Activated CD4-positive, alpha-beta T cell treated with anti-CD3 and anti-CD28 coated beads for 4 hours (primary cell): ENCODE measurements at places on chromosomes 2 and 18.

DNA sequence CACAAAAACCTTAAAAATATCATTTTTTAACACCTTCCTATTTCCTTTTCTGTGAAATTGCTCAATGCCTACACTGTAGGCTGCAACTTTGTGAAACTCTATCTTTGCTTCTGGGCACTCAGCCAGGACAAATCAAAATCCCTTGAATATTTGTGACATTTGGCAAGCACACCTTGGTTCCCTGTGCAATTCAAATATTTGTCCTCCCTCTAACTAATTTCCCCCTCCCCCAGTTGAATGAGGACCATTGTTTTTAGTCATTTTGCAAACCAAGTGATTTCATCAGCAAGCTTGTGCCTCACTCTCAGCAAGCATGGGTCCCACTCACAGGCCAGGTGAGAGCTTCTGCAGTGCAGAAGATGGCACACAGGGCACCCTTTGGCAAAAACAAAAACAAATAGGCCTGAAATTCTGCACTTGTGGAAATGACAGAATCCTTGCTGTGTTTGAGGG lies 541.5 kb downstream of the CNTNAP5 start:
- no peak for DNase-seq

DNA sequence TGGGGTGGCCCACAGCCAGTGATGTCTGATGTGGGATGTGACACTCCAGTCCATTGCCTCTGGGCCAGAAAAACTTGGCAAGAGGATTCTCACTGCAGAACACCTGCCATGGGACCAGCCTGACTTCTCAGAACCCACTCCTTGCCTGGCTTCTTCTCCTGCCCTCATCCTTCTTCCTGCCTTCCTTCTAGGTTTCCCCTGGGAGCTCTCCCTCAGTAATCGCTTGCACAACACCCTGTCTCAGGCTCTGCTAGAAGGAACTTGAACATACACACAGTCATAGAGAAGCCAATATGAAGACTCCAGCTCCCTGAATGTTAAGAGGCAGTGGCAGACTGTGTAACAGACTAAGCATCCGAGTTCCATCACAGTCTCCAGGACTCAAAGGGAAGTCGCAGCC lies 4.3 kb upstream of the COL6A3 start:
- DNase-seq = no peak

DNA sequence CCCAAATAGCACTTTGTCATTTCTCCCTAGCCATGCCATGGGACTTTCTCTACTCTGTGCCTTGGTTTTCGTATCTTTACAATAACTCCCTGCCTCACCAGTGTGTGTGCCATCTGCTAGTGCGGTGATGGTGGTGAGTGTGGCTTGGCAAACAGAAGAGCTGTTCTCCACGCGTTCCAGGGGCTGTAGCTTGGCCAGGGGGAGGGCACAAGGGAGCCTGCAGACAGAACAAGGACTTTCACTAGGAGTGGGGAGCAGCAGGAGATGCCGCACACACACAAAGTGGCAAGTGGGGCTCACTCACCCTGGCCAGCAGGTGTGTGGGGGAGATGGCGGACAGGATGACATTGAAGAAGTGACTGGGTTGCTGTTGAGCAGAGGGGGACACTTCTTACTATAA lies 196.9 kb downstream of the HAUS1 start:
- DNase-seq = no peak

GRCh38 chr2:42317945-42318344 lies 43.1 kb downstream of the COX7A2L start:
- no peak for DNase-seq

- no peak for DNase-seq
Measured at GRCh38 chr2:217846321-217846743, 156.5 kb downstream of the TNS1 start.

DNA sequence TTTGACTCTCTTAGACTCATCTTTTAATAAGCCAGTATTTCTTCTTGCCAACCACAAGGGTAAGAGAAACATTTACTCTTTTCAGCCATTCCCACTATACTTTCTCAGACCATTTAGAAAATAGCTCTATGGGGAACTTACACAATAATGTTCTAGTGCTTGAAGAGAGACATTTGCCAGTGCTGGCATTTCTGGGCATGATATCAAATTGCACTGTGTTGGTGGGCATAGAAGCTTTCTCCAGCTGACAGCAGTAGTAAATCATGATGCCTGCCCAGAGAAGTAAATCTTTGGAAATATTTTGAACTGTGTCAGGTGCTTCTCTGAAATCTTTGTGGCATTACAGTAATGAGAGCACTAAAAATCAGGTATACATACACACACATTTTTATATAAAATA lies 346.6 kb downstream of the CBLN2 start:
- DNase-seq = no peak

DNA sequence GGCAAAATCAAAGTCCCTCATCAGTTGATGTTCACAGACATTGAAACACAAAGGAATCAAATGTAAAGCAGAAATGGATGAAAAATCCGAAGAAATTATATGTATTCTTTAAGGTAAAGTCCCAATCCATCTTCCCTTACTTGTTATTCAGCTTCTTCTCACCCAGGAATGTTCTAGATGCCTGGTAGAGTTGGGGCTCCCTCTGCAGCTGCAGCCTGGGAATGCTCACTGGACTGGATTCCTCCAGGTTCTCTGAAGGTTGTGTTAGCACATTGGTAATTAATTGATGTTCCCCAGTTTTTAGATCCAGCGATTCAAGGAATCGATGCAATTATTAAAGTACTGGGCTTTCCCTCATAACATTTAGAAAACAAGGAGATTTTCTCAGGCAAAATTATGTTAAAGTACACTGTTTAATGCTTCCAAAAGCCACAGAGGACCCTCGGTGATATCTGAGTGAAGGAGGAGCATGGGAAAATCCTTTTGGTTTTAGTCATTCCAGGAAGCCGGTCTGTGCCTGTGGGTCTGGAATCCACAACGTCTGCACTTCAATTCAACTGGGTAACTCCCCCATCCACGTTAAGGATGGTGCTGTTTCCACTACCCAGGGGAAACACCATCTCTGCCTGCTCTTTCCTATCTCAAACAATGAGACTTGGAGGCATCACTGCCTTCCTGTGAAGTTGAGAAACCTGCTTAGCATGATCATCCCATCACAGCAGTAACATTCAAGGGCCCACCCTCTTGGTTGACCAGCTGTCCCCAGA lies 22.0 kb downstream of the NTSR2 start:
- DNase-seq = no peak

- no peak for DNase-seq
Measured at GRCh38 chr2:28101123-28101522, 210.6 kb downstream of the BABAM2 start.
